ENCODE measurements at places on chromosomes 5 and 9. TPM values are rescaled to one million over a fixed set of nuclear protein-coding genes. Genes with fewer than 3 reads are reported as not detected.

- no peak overlapping the region for H3K27ac ChIP-seq
- H3K4me3 ChIP-seq = no peak overlapping the region
- no peaks in the 10 kb centered on the region for H3K4me1 ChIP-seq
- no peak for DNase-seq
Measured at GRCh38 chr9:31355965-31356364, 1028.5 kb upstream of the ACO1 start.

- H3K36me3 ChIP-seq = no peaks in the 10 kb centered on the region
- no peaks in the 10 kb centered on the region for H3K27me3 ChIP-seq
- no peak overlapping the region for H3K27ac ChIP-seq
- no peak for DNase-seq
Measured at GRCh38 chr5:176723440-176723839, 76.2 kb downstream of the TSPAN17 start.

- no peak overlapping the region for H3K27ac ChIP-seq
- no peaks in the 10 kb centered on the region for H3K36me3 ChIP-seq
- no peaks in the 10 kb centered on the region for H3K27me3 ChIP-seq
- no peak overlapping the region for H3K4me3 ChIP-seq
Measured at GRCh38 chr9:77908293-77908692, 123.3 kb downstream of the GNAQ start.

DNA sequence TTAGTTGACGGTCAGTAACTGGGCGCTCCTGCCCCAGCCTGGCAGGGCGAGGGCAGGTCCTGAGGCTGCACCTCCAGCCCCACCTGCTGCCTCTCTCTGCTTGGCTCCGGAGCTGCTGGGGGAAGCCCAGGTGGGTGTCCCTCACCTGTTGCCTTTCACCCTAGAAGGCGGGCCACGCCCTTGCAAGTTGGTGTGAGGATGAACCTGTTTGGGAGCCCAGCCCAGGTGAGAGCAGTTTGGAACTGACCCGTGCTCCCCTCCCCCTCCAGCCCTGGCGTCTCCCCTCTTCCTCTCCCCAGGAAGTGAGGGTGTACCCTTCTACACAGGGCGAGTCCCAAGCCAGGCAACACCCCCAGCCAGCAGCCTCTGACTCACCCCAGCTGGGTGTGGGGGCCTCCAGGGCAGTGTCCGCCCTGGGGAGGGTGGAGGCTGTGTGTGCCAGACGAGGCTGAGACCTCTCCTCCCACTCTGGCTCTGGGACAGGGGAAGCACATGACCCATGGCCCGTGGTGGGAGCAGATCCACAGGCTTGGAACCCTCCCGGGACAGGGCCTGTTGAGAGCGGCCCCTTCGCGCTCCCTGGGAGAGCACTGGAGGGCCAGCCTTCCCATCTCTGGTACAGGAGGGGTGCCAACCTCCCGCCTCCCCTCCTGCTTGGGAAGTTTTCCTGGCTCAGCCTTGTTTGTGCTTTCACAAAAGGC lies 10.4 kb downstream of the LRRC8A start:
- no peaks in the 10 kb centered on the region for H3K36me3 ChIP-seq
- peak; percentile 97 for DNase-seq
- no peaks in the 10 kb centered on the region for H3K27me3 ChIP-seq
- peak overlapping the region; percentile 86 for H3K27ac ChIP-seq

GRCh38 chr9:136395345-136396218 lies 4.4 kb downstream of the SNAPC4 start:
- H3K4me1 ChIP-seq = peaks cover 13% of the 10 kb centered on the region
- H3K27ac ChIP-seq = no peak overlapping the region
- no peak for DNase-seq

GRCh38 chr5:141605523-141606277 lies 13.1 kb downstream of the DIAPH1 start:
- no peaks in the 10 kb centered on the region for H3K36me3 ChIP-seq
- no peak overlapping the region for H3K27ac ChIP-seq
- no peak overlapping the region for H3K4me3 ChIP-seq
- no peaks in the 10 kb centered on the region for H3K27me3 ChIP-seq

DNA sequence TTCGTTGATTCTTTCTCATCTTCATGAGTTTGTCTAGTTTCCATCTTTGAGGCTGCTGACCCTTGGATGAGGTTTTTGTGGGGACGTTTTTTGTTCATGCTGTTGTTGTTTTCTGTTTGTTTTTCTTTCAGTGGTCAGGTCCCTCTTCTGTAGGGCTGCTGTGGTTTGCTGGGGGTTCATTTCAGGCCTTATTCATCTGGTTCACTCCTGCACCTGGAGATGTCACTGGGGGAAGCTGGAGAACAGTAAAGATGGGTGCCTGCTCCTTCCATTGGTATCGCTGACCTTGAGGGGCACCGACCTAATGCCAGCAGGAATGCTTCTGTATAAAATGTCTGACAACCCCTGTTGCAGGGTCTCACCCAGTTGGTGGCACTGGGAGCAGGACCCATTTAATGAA lies 8.5 kb downstream of the OR1N2 start:
- no peak overlapping the region for H3K27ac ChIP-seq
- no peaks in the 10 kb centered on the region for H3K4me1 ChIP-seq
- H3K36me3 ChIP-seq = no peaks in the 10 kb centered on the region
- DNase-seq = no peak

DNA sequence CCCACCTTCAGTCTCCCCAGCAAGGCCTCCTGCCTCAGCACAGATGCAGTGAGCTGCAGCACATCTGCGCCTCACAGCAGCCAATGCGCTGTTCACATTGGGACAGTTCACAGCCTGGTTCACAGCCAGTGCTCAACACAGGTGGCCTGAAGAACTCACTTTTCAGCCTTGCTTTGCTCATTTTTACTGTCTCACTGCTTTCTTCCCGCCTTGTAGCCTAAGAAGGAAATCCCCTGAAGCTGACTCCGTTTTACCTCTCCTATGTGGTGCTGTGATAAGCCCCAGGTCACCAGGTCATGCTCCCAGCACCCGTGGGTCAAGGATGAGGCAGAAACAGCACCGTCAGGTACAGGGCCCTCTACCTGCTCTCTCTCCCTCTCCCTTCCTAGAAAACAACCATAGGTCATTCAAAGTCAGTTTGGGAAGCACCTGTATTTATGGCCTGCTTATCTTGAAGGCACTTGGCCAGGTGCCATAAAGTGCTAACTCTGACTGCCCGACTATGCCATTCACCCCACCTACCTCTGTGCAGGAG lies 1.1 kb downstream of the GCNT4 start:
- H3K27ac ChIP-seq = no peak overlapping the region
- no peak for DNase-seq
- no peak overlapping the region for H3K4me3 ChIP-seq
- H3K27me3 ChIP-seq = no peaks in the 10 kb centered on the region
- no peaks in the 10 kb centered on the region for H3K36me3 ChIP-seq

DNA sequence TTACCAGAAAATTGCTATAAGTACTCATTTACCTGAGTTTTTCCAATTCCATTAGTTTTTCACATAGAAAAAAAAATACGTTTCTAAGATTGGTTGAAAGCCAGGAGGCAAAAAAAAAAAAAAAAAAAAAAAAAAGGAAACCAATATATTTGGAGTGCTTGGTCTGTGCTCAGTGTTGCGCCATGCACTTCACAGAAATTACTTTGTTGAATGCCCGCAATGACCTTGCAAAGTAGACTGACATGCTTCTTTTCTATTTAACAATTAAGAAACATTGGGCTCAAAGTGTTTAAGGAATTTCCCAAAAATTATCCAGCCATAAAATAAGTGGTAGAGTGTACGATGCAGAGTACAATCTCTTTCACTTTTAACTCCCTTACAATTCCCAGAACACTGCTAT lies 65.2 kb upstream of the PAPPA start:
- no peaks in the 10 kb centered on the region for H3K4me1 ChIP-seq
- no peaks in the 10 kb centered on the region for H3K27me3 ChIP-seq
- H3K27ac ChIP-seq = no peak overlapping the region
- H3K4me3 ChIP-seq = no peak overlapping the region
- no peaks in the 10 kb centered on the region for H3K36me3 ChIP-seq
- no peak for DNase-seq

DNA sequence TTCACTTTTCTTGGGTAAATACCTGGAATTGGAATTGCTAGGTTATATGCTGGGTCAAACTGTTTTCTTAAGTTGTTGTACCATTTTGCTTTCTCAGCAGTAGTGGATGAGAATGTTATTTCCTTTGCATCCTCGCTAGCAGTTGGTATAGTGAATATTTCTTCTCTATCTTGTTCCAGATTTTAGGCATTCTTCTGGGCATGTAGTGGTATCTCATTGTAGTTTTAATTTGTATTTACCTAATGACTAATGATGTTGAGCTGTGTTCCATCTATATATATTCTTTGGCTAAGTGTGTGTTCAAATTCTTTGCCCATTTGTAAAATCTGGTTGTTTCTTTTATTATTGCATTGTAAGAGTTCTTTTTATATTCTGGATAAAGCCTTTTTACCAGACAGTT lies 333.3 kb downstream of the MAT2B start:
- no peaks in the 10 kb centered on the region for H3K4me1 ChIP-seq
- H3K27ac ChIP-seq = no peak overlapping the region
- H3K27me3 ChIP-seq = no peaks in the 10 kb centered on the region
- DNase-seq = no peak
- no peaks in the 10 kb centered on the region for H3K36me3 ChIP-seq
- no peak overlapping the region for H3K4me3 ChIP-seq

- DNase-seq = no peak
- H3K27ac ChIP-seq = no peak overlapping the region
- no peaks in the 10 kb centered on the region for H3K27me3 ChIP-seq
- no peak overlapping the region for H3K4me3 ChIP-seq
- no peaks in the 10 kb centered on the region for H3K36me3 ChIP-seq
- H3K4me1 ChIP-seq = no peaks in the 10 kb centered on the region
Measured at GRCh38 chr5:157252711-157253465, 13.0 kb upstream of the CYFIP2 start.

DNA sequence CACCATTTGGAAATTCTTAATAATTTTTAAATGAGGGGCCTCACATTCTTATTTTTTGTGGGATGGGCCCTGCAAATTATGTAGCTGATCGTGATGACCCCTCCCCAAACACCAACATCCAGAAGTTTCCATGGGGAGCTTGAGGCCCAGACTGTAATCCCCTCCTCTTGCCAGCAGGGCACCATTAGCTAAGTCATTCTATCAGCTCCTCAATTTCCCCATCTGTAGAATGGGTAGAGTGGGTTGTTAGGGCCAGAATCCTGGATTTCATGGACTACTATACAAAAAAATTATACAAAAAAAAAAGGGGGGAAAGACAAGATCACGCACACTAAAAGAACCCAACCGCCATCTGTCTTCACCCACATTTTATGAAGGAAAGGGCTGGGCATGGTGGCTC lies 38.4 kb downstream of the SHB start:
- H3K27ac ChIP-seq = no peak overlapping the region
- H3K4me1 ChIP-seq = peaks cover 8% of the 10 kb centered on the region
- DNase-seq = no peak
- H3K27me3 ChIP-seq = no peaks in the 10 kb centered on the region
- H3K36me3 ChIP-seq = no peaks in the 10 kb centered on the region

GRCh38 chr5:111948092-111948841 lies 191.3 kb upstream of the NREP start:
- no peak overlapping the region for H3K27ac ChIP-seq
- H3K27me3 ChIP-seq = peaks cover 2% of the 10 kb centered on the region
- no peak overlapping the region for H3K4me3 ChIP-seq
- no peaks in the 10 kb centered on the region for H3K36me3 ChIP-seq
- DNase-seq = no peak

- no peaks in the 10 kb centered on the region for H3K36me3 ChIP-seq
- DNase-seq = no peak
- H3K4me3 ChIP-seq = no peak overlapping the region
- H3K27me3 ChIP-seq = no peaks in the 10 kb centered on the region
- H3K4me1 ChIP-seq = peaks cover 12% of the 10 kb centered on the region
Measured at GRCh38 chr9:94802793-94803192, 76.3 kb downstream of the AOPEP start.

DNA sequence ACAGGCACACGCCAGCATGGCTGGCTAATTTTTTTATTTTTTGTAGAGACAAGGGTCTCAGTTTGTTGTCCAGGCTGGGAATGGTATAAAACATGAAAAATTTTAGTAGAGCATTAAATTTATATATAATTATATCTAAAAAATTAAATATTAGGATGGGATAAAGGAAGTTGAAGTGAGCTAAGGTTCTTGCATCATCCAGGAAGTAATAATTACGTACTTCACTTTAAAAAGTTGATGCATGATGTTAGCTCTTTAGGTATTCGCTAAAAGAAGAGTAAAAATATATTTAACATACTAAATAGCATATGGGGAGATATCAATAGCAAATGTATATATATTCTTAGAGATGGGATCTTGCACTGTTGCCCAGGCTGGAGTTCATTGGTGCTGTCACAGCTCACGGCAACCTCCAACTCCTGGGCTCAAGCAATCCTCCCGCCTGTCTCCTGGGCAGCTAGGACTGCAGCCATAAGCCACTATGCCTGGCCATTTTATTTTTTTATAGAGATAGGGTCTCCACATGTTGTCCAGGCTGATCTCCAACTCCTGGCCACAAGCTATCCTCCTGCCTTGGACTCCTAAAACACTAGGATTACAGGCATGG lies 12.3 kb downstream of the DCAF10 start:
- no peak overlapping the region for H3K4me3 ChIP-seq
- no peak overlapping the region for H3K27ac ChIP-seq
- H3K27me3 ChIP-seq = no peaks in the 10 kb centered on the region
- no peaks in the 10 kb centered on the region for H3K36me3 ChIP-seq

DNA sequence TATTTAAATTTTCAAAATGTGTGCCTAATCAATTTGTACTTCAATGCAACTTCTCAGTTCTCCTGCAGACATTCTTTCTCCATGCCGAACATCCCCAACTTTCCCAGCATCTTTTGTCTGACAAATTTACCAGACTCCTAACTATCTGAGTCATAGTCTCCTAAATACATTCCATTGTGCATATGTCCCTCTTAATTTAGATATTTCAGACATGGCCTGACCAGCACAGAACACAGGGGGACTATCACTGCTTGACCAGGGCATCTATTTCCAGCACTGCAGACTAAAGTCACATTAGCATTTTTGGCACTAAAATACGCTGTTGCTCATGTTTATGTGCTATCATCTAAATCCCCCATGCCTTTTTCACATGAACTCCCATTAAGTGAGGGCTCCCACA lies 71.9 kb downstream of the ITGA1 start:
- H3K4me3 ChIP-seq = no peak overlapping the region
- H3K36me3 ChIP-seq = no peaks in the 10 kb centered on the region
- no peak overlapping the region for H3K27ac ChIP-seq
- H3K27me3 ChIP-seq = no peaks in the 10 kb centered on the region
- DNase-seq = no peak

GRCh38 chr5:151595411-151595826 lies 4.3 kb upstream of the FAT2 start:
- no peak overlapping the region for H3K27ac ChIP-seq
- H3K36me3 ChIP-seq = no peaks in the 10 kb centered on the region
- no peak for DNase-seq
- no peaks in the 10 kb centered on the region for H3K4me1 ChIP-seq
- no peak overlapping the region for H3K4me3 ChIP-seq
- no peaks in the 10 kb centered on the region for H3K27me3 ChIP-seq

The FST gene
- 1.0 TPM for total RNA-seq

The NNT gene
- total RNA-seq = 39.3 TPM

The ENTPD8 gene
- total RNA-seq = 0.57 TPM

The OR1Q1 gene
- not detected for total RNA-seq

The SLC6A19 gene
- total RNA-seq = 0.08 TPM

The UGT3A2 gene
- not detected for total RNA-seq

The SV2C gene
- 0.72 TPM for total RNA-seq

The OR1J2 gene
- not detected for total RNA-seq

The FXN gene
- total RNA-seq = 24.4 TPM

The ZFP2 gene
- total RNA-seq = 3.7 TPM

Measured in ovary (tissue), 10 donors.